ENCODE measurements at places on chromosomes 1 and 21.

DNA sequence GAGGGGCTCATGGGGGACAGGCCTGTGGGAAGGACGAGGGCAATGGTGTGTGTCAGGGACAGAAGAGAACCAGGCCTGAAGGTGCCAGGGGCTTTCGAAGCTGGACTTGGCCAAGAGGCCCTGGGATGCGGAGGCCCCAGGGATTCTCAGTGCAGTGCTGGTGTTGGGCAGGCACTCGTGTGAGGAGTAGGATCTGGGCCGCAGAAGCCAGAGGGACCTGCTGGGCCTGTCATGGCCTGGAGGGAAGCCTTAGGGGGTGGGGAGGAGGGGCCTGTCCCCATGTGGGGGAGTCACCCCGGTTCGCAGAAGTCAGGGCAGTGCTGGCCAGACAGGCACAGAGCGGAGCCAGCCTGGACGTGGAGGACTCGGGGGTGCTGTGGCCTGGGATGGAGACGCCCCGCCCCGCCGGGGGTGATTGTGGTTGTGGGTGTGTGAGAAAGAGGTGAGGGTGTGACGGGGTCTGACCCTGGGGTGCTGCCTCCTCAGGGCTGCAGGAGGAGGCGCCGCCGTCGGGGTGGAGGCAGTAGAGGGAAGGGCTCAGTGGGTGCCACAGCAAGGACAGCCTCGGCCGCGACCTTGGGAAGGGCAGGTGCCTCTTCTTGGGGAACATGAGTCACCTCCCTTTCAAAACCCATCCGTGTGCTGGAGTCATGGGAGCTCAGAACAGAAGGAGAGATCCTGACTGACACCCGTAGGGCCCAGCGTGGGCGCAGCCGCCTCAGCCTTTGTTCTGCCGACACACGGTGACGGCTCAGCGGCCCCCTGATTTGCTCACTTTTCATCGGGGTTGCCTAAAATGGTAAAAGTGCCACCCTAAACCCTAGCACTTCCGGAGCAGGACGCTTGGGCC lies 33.9 kb downstream of the FAAP20 start:
- DNase-seq: no peak

DNA sequence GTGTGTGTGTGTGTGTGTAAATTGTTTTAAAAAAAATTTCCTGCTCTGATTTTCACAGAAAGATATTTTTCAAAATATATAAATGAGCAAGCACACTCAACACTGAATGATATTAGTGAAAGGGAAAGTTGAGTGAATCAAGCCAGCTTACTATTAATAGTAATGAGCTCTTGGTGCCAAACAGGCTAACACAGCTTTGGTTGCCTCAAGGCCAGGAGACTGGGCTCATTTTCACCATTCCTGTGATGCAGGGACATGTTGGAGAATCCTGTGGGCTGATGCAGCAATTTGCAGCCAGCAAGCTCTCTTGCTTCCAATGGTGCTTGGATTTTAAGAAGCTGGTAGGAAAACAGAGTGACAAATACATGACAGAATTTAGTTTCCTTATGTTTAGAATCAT lies 30.2 kb downstream of the PLA2G4A start:
- no peak for DNase-seq

- DNase-seq: no peak
Observed at GRCh38 chr1:214476229-214476985, 75.0 kb downstream of the PTPN14 start.

- no peak for DNase-seq
Observed at GRCh38 chr1:230117694-230118093, 50.7 kb downstream of the GALNT2 start.

DNA sequence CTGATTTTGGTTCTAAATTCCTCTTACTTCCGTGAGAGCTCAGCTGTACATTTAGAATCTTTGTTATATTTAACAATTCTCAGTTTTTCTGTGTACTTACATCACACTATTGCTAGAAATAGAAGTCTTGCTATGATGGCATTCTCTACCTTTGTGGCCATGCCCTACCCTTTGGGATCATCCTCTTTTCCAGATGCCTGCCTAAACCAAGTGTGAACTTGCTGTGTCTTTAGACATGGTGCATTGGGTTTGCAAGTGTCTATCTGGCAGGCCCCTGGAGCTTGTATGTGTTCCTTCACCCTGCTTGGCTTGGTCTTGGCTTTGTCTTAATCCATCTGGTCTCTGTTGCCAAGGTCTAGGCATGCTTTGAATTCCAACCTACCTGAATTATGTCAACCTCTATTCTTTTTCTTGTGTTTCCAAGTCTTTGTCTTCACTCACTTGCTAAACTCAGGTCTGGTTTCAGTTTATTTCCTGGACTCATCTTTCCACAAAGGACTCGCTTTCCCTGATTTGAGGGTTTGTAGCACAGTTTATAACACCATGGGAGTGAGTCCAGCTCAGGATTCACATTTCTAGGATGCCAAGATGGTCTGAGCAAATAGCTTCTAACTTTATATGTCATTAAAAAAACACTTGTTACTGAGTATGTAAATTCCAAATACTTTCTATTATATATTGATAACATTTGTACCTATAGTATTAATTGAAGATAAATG lies 20.6 kb upstream of the APOBEC4 start:
- DNase-seq: no peak

GRCh38 chr1:1157426-1157913 lies 16.2 kb upstream of the TTLL10 start:
- no peak for DNase-seq

- DNase-seq: no peak
Observed at GRCh38 chr1:33895396-33895795, 31.5 kb downstream of the HMGB4 start.

GRCh38 chr1:159831412-159832141 lies 4.9 kb downstream of the SLAMF8 start:
- DNase-seq: peak; percentile 41

DNA sequence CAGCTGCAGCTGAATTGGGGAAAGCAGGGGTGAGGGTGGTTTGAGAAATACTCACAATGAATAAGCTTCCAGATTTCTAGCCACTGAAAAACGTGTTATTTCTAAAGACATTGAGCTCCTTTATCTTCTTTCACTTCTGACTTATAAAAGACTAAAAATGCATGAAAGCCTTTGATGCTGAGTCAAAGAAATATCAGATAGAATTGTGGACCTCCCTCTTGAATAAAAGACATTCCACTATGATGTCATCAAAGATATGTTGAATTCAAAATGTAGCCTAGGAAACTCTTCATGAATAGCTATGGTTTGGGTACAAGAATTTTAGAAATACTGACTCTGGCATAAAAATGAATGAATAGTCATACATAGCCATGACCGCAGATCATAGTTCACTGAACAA lies 44.7 kb upstream of the COL24A1 start:
- no peak for DNase-seq

DNA sequence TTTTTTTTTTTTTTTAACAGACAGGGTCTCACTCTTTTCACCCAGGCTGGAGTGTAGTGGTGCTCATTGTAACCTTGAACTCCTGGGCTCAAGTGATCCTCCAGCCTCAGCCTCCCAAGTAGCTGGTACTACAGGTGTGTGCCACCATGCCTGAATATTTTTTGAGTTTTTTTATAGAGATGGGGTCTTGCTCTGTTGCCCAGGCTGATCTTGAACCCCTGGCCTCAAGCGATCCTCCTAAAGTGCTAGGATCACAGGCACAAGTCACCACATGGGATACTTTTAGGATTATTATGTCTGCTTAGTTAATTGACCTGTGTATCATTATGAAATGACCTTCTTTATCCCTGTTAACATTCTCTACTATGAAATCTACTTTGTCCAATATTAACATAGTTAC lies 38.0 kb downstream of the RASSF5 start:
- no peak for DNase-seq

DNA sequence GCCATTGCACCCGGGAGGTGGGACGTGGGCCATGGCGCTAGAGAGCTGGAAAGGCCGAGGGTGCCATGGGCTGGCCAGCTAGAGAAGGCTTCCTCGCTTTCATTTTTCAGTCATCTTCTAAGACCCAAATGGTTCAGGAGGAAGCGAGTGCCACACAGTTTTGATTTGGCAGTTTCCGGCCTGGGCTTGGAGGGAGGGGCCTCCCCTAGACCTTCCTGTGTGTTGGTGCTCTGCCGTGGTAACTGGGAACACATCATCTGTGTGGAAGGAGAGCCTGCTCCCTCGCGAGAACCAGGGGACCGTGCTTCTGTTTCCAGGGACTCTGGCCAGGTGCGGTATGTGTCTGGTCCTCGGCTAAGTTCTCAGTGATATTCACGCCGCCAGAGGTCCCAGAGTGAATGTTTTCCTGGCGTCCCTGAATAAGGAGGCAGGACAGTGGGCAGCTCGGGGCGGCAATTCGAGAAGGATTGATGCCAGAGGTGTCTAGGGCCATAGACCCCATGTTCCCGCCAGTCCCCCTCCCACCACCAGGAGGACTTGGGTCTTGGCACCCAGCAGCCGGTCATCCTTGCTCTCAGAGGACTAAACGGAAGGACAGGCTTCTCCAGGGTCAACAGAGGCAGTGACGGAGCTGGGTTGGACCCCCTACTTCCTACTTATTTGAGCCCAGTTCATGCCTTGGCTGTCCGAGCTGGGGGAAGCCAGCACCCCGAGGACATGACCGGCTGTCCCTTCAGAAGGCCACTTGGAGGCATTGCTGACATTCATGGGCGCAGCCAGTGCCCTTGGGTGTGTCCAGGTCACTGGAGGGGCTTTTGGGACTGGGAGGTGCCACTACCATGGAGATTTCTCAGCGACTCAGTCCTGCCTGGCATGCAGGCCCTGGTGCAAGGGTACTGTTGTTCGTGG lies 2.7 kb upstream of the NPHP4 start:
- DNase-seq: no peak

GRCh38 chr1:199044191-199044590 lies 405.4 kb downstream of the PTPRC start:
- DNase-seq: no peak

DNA sequence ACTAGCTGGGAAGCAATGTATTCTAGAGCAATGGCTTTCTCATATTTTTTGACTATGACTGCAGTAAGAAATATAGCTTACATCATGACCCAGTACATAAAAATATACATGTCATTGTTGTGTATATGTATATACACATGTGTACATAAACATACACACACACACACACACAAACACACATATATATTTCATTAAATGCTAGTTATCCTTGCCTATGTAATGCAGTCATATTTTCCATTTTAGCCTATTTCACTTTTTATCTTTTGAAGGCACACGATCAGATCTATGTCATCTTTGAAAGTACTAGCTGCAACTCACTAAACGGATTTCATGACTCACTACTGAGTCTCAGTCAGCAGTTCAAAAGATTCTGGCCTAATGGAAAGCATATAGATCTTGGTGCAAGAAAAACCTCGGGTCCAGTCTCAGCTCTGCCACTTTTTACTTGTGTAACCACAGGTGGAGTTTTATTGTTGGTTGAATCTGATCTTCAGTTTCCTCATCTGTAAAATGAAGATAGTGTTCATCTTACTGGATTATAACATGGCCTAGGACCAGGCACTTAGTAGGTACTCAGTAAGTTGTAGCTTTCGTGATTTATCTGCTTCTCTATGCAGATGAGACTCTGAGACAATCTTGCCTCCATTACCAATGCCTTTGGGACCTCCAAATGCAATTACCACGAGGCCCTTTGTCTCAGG lies 325.6 kb downstream of the RRAGC start:
- DNase-seq: no peak

- no peak for DNase-seq
Observed at GRCh38 chr1:36008546-36009197, 75.2 kb upstream of the TEKT2 start.

GRCh38 chr1:84758968-84759491 lies 68.8 kb upstream of the SSX2IP start:
- DNase-seq: peak; percentile 31

DNA sequence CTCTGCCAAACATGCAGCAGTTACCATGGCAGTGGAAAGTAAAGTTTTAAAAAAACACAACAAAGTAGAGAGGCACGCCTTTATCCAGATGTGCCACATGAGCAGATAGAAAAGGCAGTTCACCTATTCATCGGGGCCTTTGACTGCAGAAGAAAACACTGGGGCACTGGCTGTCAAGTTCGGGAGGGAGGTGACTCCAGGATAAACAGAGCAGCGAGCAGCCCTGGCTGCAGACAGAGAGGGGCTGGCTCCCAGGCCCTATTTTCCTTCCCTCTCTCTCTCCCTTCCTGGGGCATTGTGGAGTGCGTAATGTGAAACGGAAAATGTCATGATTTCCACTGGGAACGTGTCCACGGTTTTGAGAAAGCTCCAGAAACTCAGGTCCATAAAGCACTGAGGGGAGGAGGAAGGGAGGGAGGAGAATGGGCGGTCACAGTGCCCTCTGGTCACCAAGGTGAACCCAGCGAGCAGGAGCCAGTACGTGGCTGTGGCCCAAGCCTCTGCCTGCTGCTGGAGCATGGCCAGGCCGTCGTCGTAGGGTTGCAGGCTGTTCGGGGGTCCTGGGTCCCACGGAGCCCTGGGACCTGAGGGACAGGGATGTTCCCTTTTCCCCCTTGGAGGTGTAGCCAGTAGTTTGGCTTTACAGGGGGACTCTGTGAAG lies 114.7 kb upstream of the IRF2BP2 start:
- peak; percentile 99 for DNase-seq

- DNase-seq: no peak
Observed at GRCh38 chr1:222912730-222913129, 97.9 kb downstream of the DISP1 start.

GRCh38 chr1:208202333-208202995 lies 41.7 kb downstream of the PLXNA2 start:
- peak; percentile 44 for DNase-seq

DNA sequence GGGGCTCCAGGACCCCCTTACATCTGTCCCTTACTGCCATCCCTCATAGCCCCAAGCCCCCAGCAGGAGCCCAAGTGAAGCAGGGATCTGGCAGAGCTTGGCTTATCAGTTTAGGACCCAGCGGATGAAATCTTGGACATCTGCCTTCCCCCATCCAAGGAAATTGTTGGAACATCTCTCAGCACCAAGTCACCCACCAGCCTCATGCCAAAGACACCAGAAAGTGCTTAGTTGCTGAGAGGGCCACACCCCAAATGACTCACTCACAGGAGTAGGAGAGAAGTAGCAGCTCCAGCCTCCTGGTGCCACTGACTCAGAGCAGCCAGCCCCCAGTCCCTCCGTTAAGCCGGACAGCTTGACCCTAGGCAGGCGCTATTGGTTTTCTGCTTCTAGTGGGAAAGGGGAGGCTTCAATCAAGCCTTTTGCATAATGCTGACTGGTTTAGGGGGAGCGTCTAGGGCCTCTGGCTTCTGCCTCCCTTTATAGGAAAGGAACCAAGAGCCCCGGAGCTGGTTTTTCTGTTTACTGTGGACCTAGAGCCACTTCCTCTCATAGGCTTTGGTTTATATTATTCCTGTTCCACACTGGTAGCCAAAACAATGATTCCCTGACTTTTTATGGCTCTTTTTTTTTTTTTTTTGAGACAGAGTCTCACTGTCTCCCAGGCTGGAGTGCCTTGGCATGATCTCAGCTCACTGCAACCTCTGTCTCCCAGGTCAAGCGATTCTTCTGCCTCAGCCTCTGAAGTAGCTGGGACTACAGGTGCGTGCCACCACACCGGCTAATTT lies 114.2 kb upstream of the IPO9 start:
- DNase-seq: no peak

GRCh38 chr21:42608446-42608845 lies 45.0 kb upstream of the PDE9A start:
- DNase-seq: no peak

- DNase-seq: no peak
Observed at GRCh38 chr1:34690269-34690668, 64.6 kb upstream of the GJB5 start.

GRCh38 chr1:2268285-2269056 lies 40.4 kb downstream of the SKI start:
- DNase-seq: no peak

- no peak for DNase-seq
Observed at GRCh38 chr21:29661672-29662442, 277.9 kb downstream of the GRIK1 start.

Measured in NCI-H748 treated with DMSO at 0.1 percent for 48 hours (cell line).